ENCODE measurements at places on chromosomes 1 and 21.
A peak's percentile ranks its signal among the peaks of the same experiment; 100 is the strongest.

- no peak for DNase-seq
Measured at GRCh38 chr1:4741876-4742423, 87.5 kb downstream of the AJAP1 start.

DNA sequence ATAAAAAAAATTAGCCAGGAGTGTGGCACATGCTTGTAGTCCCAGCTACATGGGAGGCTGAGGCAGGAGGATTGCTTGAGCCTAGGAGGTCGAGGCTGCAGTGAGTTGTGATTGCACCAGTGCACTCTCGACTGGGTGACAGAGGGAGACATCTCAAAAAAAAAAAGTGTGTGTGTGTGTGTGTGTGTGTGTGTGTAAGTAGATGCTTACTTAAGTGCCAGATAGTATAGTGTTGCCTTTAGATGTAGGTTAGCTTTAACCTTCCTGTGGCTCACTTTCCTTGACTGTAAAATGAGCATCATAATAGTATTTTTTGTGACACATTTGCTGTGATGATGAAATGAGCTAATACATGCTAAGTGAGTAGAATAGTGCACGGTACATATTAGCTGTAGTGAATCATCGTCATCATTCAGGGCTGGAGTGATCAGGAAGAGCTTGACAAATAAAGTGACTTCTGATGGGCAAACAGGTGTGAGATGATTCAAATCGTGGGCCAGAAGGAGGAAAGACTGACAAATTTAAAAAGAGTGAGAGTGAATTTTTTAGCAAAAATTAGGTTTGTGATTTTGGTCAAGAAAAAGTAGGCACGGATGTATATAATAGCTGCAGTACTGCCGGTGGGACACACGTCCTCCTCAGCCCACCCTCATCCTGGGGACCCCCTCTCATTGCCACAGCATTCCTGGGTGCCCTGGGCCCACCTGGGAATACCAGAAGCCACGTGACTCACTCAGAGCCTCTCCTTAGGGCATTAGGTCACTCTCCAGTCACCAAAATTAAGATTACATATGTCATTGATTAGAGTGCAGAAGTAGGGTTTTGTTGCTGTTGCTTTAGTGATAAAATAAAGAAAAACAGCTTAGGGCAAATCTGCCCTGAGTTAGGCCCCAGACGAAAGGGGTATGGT is 33.9 kb downstream of the EIF2D start:
- peak; percentile 53 for DNase-seq

GRCh38 chr1:159882527-159882862 is 17.5 kb downstream of the CFAP45 start:
- DNase-seq, result no peak

DNA sequence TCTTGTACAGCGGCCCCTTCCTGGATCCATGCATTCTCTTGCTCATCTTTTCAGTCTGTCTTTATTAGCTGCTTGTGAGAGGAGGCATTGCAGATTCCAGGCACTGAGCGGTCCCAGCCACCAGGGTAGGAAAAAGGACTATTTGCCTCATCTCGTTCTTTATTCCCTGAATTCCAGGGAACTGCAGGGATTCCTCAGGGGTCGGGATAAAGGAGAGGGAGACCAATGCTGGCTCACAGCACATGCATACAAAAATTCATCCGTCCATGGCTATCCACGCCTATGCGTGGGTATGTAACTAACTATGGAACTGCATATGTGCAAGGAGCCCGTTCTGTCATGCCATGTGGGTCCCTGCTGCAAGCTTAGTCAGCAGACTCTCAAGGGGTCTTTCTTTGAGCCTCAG is 879 bp upstream of the PLPPR5 start:
- no peak for DNase-seq

DNA sequence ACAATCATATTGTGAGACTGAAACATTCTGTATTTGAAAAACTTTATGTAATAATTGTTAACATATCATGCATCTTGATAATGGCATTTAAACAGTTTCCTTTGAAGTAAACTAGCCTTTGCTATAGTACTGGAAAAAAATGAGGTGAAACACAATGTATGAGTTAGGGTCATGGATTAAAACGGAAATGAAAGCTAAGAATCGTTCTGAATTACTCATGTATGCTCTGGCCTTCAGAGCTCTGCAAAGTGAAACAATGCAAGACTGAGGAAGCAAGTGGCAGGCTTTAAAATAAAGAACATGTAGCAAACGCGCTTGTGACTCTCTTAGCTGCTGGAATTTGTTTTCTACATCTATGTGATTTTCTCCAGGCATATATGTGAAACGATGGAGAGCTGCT is 317.1 kb downstream of the DPYD start:
- DNase-seq, result no peak

DNA sequence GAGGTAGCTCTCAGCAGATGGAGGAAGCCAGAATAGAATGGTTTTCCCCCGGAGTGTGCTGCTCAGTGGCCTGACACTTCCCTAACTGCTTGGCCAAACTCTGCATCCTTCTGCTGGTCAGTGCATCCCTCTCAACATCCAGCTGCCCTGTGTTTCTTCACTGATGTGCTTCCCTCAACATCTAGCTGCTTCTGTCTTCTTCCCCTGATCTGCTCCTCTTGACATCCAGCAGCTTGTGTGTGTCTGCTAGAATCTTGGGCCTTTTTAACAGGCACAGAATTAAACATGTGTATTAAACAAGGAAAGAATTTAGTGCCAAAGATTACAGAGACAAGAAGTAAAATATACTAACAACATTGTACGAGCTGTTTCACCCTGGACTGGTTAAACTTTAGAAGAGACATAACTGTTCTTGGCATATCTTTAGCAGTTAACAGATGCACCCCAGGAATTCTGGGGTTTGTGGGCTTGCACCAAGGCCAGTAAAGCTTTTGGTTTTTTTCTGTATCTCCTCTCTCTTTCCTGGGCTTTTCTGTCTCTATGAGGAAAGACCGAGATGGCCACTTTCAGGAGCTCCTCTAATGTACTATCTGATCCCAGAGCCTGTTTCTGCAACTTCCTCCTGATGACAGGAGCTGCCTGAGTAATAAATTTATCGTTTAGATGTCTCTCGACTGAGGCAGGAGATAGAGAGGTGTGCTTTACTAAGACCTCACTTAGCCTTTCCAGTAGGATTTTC is 34.8 kb upstream of the HSD3B1 start:
- no peak for DNase-seq

DNA sequence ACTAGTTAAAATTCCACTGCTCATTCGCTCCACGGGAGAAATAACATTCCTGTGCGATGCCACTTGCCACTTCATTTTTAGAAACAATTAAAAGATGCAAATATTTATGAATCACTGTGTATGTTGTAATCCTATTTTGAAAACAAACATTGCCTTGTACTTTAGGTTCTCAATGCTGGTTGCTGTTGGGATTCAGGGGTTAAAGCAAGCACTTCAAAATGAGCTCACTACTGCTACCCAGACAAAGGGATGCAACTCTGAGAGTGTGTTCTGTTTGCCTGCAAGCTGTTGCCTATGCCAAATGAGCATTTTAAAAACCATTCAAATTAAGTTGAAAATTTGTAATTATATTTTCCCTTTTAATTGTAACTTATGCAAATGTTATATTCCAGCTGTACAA is 87.5 kb downstream of the RWDD3 start:
- DNase-seq, result no peak

GRCh38 chr1:102837551-102837950 is 270.8 kb downstream of the COL11A1 start:
- DNase-seq, result no peak

DNA sequence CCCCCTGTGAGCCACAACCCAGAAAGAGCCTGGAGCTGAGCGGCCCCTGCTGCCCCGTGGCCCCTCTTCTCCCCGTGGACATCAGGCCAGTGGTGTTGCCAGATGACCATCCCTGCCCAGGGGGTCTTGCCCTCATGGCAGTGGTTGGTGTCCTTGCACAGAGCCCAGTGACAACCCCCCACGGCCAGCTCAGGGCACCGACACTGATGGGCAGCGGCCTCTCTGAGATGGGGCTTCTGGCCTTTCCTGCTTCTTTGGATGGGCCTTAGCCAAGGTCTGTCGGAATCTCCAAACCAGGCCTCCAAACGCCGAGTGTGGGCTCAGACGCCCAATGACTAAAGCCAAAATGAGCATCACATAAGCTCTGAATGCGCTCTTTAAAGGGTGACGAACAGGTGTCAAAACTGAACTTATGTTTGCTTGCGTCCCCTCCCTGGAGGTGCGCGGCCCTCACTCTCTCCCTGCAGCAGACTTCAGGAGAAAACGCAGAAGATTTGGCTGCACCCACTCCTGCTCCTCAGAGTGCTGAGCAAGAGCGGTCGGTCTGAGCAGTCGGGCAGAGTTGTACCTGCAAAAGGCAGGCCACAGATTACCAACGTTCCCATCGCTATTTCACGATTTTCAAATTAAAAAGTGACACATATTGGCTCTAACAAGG is 41.9 kb downstream of the UBE2G2 start:
- no peak for DNase-seq

DNA sequence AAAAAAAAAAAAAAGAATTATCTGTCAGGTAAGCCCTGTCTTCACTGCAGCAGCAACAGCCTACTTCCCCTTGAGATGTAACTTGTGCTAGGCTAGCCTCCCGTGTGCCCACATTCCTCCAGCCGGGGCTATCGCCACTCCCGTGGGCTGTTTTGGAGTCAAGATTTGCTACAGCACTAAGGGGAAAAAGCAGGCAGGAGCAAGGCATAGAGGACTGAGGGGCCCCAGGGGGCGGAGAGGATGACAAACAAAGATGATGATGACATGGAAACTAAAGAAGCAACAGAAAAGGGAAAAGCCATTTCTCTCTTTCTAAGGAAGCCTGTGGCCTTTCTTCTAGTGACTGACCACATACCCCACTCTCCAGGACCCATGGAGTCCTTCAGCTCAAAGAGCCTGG is 1.9 kb downstream of the TNFAIP8L2 start:
- DNase-seq, result peak; percentile 50

DNA sequence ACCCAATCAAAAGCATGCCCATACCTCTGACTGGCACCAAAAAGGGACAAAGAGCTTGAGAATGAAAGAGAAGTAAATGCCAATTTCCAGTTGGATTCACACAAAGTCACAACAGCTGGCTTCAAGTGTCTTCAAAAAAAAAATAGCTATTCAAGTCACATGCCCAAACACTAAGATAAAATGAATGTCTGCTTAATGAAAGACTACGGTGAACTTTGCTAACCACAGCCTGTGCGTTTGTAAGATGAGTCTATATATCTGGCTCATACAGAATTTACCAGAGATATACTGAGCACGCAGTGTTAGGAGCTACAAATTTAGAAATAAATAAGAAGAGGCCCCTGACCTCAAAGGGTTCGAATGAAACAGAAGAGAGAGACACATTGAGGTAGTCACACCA is 73.2 kb downstream of the DAB1 start:
- no peak for DNase-seq

- no peak for DNase-seq
Measured at GRCh38 chr1:159647616-159648015, 60.0 kb downstream of the APCS start.

DNA sequence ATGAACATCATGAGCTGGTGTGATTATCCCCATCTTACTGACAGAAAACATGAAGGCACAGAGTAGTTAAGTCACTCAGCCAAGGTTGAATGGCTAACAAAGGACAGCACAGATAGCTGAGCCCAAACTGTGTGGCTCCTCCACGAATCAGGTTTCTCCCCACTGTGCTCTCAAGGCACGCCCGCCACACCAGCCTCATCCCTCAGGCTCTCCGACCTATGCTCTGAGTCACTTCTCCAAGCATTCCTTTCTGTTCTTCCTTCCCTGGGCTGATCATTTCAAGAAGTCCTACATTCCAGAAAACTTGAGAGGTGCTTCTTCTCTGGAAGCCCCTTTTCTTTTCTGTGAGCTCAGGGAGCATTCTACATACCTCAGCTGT is 25.3 kb upstream of the SDC3 start:
- DNase-seq, result no peak

- DNase-seq, result no peak
Measured at GRCh38 chr1:4745560-4745959, 91.2 kb downstream of the AJAP1 start.

GRCh38 chr1:46517010-46517600 is 27.5 kb downstream of the DMBX1 start:
- no peak for DNase-seq

- DNase-seq, result no peak
Measured at GRCh38 chr1:8831340-8831739, 13.9 kb upstream of the RERE start.

- DNase-seq, result no peak
Measured at GRCh38 chr1:154490317-154490716, 11.7 kb upstream of the TDRD10 start.

DNA sequence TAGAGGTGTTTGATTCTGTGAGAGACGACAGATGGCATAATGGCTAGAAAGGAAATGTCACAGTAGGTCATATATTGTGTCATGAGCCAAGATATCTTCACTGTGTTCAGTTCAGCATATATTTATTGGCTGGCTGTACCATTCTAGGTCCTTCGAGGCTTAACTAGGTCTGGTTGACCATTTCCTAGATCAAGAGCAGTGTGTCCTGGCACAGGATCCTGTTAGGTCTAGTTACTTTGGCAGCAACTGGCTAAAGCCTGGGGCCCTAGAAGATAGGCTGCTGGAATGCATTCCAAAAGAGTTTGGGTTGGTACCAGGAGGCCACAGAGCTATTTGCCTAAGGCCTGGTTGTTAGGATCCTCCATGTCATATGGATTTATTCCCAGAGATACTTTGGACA is 20.9 kb downstream of the ZBTB40 start:
- no peak for DNase-seq

All from stimulated activated CD4-positive, alpha-beta T cell treated with anti-CD3 and anti-CD28 coated beads, Interleukin-4, amount 100 ng/mL, for 4 hours (primary cell).